ENCODE measurements at places on chromosomes 4 and X.
A peak's percentile ranks its signal among the peaks of the same experiment; 100 is the strongest.

- DNase-seq: peak; percentile 61
These were observed 66.5 kb downstream of the SHROOM4 start for GRCh38 chrX:50747471-50747900.

GRCh38 chr4:159283696-159284095 lies 180.8 kb downstream of the RAPGEF2 start:
- no peak for DNase-seq

- peak; percentile 13 for DNase-seq
These were observed 19.8 kb upstream of the PPP1R2C start for GRCh38 chrX:42797651-42798269.

DNA sequence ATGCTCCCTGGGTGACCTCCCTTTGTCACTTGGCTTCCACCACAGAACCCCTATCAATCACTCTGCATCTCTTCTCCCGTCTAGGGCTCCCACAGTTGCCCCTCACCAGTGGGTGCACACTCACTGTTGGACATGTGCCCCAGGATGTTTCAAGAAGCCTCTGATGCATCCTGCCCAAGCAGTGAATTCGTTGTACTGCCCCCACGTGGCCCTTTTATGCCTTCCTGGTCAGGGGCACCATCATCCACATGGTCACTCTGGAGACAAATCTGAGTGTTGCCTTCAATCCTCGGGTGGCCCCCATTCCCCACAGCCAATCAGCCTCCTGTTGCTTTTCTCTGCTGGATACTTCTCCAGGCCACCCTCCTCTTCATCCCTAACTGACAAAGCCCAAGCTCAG lies 12.2 kb downstream of the ITIH6 start:
- peak; percentile 15 for DNase-seq

DNA sequence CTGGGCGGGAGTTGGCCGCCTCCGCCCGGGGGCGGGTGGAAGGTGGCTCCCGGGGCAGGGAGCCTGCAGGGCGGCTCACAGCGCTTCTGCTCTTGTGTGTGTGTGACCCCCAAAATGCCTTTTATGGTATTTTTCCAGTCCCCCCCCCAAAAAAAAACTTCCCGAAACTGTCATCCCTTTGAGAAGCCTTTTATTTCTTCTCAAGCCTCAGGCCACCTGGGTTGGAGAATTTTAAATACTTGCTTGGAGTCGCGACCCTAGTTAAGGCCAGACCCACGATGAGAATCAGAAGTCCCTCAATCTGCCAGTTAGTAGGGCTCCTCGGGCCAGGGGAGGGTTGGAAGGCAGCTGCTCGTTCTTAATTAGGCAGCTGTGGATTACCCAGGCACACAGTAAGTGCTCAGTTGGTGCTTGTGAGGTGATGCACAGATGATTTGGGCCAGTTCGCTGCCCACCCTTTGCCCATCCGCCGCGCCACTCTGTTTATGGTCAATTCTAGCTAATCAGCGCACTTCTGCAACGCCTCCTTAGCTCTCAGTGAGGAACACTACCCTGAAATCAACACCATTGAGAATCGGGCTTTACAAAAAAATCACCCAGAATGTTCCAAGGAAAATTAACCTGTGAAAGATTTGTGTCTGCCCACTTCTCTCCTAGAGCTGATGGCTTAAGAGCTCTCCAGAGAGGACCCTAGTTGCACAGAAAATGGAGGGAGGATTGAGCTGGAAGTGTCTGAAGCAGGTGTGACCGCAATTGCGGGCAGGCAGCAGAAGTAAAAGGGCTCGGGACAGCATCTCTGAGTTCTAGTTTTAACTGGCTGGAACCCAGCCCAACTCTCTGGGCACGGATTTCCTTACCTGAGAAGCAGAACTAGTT lies 648 bp upstream of the SCD5 start:
- DNase-seq: no peak

DNA sequence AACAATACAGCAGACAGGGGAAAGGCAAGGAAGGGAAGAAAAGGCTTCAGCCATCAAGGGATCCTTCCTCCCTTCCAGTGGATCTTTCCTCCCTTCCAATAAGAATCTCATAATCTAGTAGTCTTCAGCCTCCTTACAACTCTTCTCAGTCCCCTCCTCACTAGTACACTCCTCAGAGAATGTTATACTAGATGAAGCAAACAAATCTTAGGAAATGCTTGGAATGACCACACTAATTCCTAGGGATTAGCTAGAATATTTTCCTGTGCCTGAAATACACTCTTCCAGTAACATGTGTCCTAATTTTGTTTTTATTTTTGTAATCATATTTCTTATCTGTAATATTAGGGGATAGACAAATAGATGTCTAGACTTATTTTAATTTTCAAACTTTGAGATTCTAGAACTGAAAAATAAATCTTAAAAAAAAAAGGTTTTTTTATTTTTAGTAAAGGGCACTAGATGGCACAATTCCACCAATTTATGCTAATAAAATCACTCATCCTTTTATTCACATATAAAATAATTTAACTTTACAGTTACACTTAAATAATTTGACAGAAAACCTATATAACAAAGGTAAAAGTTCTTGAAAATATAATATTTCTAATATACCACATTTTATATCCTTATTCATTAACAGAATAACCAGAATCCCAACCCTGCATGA lies 7.0 kb upstream of the STPG2 start:
- DNase-seq: no peak

DNA sequence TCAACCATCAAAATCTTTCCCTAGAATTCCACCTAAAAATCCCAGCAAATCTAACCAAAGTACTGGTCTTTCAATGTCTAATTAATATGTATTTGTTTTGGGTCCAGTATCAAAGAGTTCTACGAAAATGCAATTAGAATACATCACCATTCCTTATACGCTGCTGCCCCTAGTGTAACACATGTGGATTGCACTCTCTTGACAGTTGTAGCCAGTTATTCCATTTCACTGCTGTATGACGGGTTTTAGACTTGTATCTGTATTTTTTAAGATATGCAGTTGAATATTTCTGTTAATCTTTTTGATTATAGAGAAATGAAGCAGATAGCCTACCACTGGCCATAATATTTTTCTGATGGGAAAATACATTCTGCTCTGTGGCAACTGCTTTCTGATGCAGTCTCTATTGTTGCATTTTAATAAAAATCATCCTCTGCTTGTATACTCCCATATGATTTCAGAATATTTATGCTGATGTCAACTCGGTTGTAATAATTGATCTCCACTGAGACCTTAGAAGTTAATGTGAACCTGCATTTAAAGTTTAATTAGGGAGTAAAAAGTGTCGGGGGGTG lies 17.1 kb upstream of the PAGE2B start:
- peak; percentile 55 for DNase-seq

DNA sequence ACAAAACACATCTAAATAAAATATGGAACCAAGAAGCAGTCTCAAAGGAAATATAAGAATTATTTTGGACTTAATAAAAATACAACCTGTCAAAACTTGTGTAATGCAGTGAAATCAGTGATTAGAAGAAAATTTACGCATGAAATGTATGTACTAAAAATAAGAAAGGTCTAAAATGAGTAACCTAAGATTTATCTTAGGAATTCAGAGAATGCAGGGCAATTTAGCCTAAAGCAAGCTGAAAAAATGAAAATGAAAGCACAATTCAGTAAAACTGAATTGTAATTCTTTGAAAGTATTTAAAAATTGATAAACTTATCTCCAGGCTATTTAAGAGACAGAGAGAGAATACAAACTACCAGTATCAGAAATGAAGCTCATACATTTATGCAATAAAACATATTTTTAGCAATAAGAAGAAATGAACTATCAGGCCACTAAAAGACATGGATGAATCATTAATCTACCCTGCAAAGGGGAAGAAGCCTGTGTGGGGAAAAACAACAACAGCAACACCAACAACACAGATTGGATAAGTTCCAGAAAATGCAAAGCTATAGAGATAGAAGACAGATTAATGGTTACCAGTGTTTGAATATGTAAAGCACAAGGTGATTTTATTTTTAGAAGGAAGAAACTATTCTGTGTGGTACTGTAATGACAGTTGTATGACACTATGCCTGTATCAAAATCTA lies 442.0 kb upstream of the ADGRL3 start:
- no peak for DNase-seq

DNA sequence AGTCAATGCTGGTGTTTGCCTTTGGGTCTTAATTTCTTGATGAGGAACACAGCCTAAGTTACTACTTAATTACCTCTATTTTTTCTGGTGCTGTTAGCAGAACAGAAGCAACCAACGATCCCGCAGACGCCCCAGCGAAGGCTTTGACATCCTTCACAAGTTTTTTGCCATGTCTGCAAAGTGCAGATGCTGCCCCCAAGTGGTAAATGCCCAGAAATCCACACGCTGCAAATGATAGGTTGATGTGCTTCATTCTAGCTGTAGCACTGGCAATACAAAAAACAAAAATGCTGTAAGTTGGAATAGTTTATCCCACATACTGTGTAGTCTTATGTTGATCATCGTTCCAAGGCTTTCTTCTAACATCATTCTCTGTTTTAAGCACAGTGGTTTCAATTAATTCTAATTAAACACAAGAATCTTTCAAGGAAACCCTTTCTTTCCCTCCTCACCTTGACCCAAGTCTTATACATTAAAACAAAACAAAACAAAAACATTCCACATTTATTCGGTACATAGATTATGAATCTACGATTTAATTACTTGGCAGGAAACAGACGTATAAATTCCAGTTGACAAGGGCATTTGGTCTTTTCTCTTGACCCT lies 1.2 kb downstream of the PNPLA4 start:
- peak; percentile 48 for DNase-seq

- DNase-seq: no peak
These were observed 103.0 kb upstream of the ADAMTS3 start for GRCh38 chr4:72671980-72672379.

DNA sequence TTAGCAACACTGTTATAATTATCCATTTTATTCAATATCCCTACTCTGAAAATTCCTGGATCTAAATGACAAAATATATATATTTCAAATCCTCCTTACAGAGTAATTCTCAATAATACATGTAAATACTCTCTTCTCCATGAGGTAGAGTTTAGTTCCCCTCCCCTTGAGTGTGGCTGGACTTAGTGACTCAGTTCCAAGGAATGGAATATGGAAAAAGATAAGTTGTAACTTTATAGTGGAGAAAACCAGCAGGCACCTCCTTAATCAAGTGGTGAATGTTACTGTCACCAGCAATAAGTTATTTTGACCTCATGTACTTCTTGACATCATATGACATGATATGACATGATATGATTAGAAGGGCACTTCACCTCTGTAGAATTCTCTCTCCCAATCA lies 302.0 kb downstream of the RAB28 start:
- DNase-seq: no peak

- DNase-seq: no peak
These were observed 32.4 kb upstream of the CCNG2 start for GRCh38 chr4:77124576-77124975.

- no peak for DNase-seq
These were observed 300.2 kb upstream of the VCX start for GRCh38 chrX:7542587-7543380.

GRCh38 chr4:5052726-5053425 lies 1.6 kb downstream of the STK32B start:
- DNase-seq: no peak

GRCh38 chr4:153433754-153434105 lies 32.4 kb upstream of the TMEM131L start:
- DNase-seq: no peak

GRCh38 chr4:184267206-184267608 lies 49.5 kb upstream of the ENPP6 start:
- no peak for DNase-seq

- no peak for DNase-seq
These were observed 30.6 kb upstream of the PJA1 start for GRCh38 chrX:69195810-69196209.

DNA sequence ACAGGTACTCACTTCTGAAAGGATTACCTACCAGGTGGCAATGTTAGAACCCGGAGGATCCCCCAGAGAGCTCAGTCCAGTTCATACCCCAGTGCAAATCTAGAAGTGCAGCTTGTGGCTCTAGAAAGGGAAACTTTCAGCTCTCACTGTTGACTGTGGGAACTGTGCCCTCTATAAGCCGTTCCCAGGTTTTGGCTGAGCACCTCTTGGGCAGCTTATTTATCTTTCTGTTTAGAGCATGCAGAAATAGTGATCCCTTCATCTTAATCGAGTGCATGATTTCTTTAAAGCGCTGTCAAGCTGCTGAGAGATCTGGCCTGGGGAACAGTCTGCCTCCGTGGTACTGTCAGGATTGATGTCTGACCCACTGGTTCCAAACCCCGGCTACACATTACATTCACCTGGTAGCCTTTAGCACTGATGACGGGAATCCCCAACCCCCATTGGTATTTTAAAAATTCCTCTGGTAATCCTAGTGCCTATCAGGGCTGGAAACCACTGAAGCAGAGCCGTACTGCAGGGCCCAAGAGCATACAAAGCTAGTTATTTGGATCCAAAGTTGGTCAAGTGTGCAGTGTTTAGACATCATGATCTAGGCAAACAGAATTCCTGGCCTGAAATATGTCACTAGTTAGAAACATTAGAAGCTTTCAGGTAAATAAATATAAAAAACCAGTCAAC lies 103.2 kb downstream of the KLHL8 start:
- no peak for DNase-seq

GRCh38 chr4:108532738-108533137 lies 87.6 kb upstream of the RPL34 start:
- DNase-seq: no peak

DNA sequence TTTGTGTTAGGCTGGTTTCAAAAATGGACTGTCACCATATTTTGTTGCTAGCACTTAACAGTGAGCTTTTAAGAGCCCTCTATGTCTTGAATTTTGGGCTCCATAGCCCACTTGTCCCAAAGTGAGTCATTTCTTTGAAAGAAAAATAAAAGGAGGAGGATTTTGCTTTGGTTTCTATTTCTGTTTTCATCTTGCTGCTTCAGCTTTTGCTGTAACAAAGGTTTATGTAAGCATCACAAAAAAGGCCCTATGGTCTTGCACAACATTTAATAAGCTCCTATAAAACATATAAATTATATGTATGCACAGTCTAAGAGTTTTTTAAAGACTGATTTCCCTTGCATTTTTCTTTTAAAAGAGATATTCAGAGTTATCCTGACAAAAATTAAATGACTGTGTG lies 105.2 kb downstream of the PHOX2B start:
- no peak for DNase-seq

DNA sequence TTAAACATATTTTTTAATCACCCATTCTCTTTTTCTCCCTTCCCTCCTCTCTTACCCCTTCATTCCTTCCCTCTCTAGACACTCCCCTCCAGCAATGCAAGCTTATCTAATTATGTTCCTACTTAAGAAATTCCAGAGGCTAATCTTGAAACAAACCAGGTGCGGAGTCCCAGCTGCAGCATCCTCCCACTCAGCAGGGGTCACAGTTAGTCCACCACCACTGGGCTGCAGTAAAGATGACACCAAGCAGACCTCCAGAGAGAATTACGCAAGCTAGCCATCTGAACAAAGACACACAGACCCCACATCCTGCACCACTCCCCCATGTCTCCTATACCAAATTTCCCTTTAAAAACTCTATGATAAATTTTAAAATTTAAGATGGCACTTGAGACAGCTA lies 13.9 kb upstream of the SEC24B start:
- no peak for DNase-seq

DNA sequence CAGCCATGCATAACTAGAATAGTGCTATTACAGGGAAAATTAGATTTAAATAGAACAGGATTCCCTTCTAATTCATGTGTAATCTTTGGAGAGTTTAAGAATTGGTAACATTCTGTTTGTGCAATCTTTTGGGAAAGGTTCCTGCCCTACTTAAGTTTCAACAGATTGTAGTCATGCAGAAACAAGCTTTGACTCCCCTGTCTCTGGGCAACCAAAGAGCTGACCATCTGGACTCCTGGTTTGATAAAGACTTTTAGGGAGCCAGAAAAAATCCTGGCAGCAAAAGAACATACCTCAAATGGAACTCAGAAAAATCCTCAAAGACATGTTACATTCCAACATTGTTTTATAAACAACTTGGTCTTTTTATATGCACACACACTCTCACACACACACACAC lies 191.1 kb upstream of the NEIL3 start:
- DNase-seq: no peak

- DNase-seq: no peak
These were observed 1.3 kb upstream of the ZNF732 start for GRCh38 chr4:306551-306961.
